Activated CD4-positive, alpha-beta T cell treated with anti-CD3 and anti-CD28 coated beads for 1 hour (primary cell): ENCODE measurements at places on chromosomes 1 and 21.
A peak's percentile ranks its signal among the peaks of the same experiment; 100 is the strongest.

DNA sequence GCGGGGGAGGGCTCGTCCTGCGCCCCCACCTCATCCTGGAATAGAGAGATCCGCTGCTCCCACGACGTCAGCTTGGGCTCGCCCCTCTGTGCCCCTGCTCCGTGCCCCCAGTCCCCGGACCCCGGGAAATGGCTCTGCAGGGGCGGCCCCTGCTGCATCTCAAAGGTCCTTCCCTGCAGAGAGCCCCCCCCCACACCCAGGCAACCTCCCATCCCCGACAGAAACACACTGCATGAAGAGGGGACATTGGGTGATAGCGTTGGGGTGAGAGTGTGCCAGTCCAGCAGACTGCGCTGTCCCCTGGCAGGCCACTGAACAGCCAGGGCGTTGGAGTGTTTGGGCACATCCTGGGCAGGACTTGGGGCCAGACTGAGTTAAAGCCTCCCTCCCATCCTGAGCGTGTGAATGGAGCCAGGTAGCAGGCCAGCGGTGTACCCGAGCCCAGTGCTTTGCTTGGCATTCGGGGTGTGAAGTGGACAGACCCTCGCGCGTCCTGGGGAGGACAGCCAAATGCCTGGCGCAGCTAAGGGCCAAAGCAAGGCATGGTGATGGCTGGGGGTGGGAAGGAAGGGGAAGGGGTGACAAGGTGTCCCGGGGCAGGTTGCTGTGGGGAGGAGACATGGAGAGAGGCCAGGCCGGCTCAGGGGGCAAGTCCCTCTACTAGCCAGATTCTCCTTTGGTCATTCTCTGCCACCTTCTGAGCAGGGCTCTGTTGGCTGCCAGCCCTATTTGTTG, 633 bp upstream of the ETNK2 start:
- no peak for DNase-seq

GRCh38 chr1:228066416-228066815, 16.1 kb upstream of the ARF1 start:
- DNase-seq: no peak

DNA sequence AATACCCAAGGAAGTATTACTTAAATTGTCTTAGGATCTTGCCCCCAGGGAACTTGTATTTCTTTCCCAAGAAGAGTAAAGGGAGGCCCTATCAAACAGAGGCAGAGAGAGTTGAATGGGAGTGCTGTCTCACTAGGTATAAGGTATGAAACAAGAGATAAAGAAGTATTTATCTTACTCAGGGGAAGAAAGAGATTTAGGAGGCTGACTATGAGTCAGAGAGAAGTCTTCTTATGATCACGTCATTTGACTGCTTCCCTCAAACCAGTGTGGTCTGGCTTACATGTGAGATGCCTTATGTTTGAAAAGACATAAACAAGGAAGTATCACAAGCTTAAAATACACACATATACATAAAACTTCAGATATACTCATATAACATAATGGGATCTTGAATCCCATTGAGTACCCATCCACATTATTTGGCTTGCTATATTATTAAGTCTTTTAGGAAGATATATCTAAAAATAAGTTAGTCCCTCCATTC, 29.6 kb downstream of the DUSP10 start:
- no peak for DNase-seq

DNA sequence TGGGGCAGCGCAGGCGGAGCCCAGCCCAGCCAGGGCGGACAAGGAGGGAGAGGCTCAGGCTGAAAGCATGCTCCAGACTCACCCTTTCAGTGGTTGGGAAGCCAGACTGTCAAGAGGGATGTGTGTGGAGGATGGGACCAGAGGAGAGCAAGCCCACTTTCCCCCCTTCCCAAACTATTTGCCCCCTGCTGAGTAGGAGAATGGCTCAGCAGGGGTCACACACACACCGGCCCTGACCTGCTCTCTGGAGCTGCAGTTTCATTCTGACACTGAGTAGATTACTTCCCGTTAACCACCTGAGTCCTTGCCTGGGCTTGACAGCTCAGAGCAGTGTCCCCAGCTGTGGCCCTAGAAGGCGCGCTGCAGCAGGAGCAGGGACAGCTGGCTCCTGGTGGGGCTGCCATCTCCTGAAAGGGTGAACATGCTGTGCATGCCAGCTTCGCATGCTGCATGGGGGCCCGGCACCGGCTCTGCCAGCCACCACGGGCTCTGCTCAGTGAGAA, 51.6 kb upstream of the CNTN2 start:
- DNase-seq: no peak

DNA sequence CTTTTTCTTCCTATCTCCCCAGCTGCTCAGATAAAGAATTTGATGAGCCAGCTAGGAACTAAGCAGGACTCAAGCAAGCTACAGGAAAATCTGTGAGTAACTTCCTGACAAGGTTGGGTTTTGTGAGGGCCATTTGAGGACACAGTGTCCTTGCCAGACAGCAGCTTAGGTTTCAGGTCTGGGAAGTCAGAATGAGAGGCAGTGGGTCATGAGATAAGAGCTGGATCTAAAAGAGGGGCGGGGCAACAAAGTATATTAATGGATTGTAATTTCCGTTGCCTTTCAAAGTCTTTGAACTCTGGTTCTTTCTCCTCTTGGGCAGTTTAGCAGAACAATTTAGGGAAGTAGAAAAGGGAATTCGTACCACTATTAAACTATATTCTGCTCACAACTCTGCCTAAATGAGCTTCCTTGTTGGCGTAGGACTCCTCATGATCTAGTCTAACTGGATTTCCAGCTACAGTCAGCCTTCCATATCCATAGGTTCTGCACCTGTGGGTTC, 16.6 kb downstream of the STX12 start:
- DNase-seq: no peak

DNA sequence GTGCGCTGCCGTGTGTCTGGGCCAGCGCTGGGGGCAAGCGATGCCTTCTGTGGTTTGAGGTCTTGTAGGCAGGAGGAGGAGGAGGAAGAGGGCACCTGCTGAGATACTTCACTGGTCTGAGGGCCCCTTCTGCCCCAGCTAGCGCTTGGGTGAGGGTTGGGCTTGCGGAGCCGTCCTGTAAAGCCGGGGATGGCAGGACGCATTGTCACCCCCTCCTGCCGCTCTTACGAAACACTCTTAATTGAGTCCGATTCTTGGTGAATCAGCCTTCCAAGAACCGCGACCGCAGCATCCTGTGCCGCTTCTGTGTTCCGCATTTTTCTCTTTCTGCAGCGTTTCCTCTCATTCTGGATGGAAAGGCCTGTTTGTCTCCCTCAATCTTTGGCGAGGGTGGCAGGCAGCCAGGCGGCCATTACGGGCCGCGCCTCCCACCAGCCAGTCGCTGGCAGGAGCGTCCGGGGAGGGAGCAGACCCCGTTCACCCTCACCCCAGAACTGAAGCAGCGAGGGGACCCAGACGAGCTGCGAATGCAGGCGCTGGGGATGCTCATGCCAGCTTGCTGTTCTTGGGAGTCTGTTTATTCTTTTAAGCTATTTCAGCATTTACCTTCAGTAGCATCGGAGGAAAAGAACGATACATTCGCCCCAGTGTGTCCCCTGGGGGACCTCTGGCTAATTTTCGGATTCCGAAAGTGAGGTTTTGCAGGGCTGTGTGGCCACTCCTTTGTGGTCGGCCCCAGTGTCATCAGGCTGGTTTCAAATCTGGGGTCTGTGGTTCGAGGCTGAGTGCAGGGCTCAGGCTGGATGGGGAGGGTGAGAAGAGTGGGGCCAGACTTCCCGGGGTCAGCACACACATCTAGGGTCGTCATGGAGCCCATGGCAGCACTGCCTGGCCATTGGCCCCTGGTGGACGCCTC, 62.7 kb downstream of the SKI start:
- peak; percentile 59 for DNase-seq

- DNase-seq: no peak
Measured at GRCh38 chr1:37998913-37999429, 6.3 kb downstream of the FHL3 start.

DNA sequence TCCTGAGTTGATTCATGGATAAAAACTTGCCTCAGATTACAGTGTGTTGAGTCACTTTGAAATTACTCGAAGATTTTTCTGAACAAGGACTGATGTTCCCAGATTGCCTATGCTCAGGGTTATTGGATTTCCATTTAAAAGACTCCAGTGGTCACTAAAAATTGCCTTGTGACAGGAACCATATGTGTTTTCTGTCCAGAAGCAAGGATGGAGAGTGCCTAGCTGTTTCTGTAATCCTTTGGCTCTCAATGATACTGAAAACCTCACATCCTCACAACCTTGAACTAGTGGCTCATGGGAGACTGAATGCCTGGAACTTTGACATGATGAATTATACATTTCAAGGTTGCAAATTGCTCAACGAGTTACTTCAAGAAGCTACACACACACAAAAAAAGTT, 1271.8 kb downstream of the BRINP3 start:
- no peak for DNase-seq

DNA sequence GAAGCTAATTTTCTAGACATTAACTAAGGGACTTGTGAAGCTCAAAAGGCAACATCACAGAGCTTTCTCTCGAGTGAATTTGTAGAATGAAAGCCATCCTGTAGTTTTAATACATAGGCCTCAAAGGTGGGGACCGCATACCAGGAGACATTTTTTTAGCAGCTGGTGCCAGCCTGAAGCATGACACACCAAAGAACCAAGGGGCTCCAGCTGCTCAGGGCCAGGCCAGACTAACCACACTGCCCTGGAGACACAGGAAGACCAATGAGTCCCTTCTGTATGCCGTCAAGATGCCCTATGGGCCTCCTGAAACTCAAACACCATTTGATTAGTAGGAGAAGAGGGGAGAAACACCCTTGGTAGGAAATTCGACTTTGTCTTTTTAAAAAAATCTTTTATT, 113.9 kb upstream of the CACNA1E start:
- no peak for DNase-seq

GRCh38 chr1:60427701-60428100, 354.1 kb upstream of the C1orf87 start:
- DNase-seq: no peak

GRCh38 chr1:156100205-156100995, 14.1 kb upstream of the LMNA start:
- DNase-seq: no peak

DNA sequence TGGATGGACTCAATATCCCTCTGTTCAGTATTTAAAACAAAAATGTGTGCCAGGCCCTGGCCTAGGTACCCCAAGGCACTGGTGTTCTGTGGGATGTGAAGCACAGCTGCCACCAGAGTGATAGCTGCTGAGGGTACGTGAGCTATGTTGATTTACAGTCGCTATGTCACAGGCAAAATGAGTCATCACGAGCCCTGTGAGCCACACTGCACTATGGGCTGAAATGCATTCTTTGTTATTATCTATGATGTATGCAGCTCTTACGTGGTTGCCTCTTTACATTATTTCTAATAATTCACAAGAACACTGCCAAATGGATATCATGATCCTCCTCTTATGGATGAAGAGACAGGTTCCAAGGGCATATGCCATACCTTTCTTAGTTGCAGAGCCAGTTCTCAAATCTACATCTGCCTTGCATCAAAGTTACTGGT, 2.1 kb downstream of the TEX38 start:
- no peak for DNase-seq

- DNase-seq: no peak
Measured at GRCh38 chr1:53321776-53322602, 5.9 kb downstream of the LRP8 start.

- DNase-seq: no peak
Measured at GRCh38 chr1:4531842-4532241, 122.6 kb upstream of the AJAP1 start.

- no peak for DNase-seq
Measured at GRCh38 chr1:240962086-240962485, 350.1 kb upstream of the GREM2 start.

- no peak for DNase-seq
Measured at GRCh38 chr1:34863501-34863900, 4.0 kb upstream of the SMIM12 start.

- DNase-seq: no peak
Measured at GRCh38 chr1:206941766-206942418, 4.4 kb downstream of the PIGR start.

DNA sequence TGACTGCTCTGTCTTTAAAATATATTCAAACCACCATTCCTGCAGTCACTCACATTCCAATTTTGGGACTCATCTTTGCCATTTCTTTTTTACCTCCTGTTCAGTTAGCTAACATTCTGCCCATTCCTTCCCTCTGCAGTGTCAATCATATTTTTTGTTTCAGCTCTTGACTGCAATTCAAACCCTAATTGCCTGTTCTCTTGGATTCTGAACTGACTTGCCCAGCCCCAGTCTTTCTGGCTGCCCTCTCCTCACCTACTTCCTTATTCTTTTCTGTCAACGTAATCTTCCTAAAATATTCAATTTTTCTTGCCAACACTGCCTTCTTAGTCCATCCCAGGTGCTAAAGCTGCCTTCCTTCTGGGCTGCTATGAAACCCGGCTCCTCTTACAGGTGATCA, 6.1 kb downstream of the PRDM2 start:
- DNase-seq: no peak

DNA sequence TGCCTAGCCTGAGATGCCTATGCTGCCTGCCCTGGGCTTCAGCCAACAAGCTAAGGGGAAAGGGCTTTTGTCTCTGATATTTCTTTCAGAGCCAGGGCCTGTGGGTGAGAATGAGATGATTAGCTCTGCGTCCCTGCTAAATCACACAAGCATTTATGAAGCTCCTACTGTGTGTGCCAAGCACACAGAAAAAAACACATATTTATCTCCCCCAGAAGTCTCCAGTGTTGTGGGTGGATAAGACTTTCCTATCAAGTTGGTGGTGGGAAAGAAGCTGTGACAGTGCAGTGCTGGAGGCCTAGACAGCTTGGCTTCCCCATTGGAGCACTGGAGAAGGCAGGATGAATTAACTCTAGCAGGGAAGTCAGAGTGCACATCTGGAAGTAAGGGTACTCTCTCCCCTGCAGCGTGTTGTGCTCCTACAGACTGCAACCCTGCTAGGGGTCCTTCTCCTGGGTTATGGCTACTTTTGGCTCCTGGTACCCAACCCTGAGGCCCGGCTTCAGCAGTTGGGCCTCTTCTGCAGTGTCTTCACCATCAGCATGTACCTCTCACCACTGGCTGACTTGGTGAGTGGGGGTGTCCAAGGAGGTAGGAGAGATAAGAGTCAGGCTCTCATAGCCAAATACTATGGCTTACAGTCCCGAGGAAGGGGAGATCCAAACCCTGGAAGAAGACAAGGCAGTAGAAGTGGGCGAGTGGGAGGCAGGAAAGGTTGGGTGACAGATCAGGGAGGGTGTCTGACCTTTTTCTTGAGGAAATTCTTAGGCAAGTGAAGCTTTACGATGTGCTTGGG, 1.7 kb downstream of the SLC50A1 start:
- no peak for DNase-seq

DNA sequence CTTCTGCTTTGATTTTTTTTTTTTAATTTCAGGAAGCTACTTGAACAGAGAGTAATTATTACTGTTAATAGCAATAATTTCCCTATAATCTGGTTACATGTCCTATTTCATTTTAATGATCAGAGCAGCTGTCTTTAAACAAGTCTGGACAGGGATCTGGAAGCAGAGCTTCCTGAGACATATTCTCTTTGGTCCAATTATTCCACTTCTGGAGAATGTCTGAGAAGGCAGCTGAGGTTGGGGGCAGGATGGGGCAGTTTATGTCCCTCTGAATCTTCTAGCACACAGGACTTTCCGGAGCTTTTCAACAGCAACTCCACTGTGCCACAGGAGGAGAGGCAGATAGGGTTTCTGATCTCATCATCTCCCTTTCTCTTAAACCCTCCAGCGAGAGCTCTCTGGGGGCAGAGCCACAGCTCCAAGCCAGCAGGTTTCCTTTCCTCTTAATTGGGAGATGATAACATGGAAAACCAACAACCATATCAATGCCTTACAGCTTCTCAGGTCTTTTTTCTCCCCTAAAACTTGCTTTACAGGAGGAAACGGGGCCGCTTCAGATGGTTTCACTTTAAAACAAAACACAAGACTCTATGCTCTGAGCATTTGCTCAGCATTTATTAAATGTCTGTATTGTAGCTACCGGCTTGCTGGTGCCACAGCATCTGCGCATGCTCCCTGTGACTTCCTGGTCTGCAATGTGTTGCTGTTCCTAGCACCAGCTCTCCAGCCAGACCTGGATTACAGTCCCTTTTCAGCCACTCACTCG, 425.7 kb upstream of the USP24 start:
- DNase-seq: peak; percentile 11
